ENCODE measurements at places on chromosomes 6 and 20.
A peak's percentile ranks its signal among the peaks of the same experiment; 100 is the strongest.

DNA sequence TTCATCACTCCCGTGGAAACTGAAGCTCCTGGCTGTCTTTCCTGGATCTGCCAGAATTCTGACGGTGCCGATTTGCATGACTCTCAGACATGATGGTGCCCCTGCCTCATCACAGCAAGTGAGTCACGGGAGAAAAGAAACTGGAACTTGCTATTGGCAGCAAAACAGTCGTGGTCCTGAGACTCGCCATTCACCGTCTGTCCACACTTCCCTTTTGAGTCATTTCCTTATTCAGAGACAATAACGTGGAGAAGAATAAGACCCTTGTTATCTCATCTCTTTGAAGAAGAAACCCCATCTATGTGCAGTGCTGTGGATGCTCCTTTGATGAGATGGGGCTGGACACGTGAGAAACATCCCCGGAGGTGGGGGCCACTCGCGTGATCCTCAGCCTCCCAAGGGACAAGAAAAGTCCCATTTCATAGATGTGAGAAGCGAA lies 4.2 kb downstream of the GPR31 start:
- ATAC-seq: peak; percentile 19

- ATAC-seq: peak; percentile 75
Observed at GRCh38 chr6:142842418-142843261, 102.3 kb downstream of the HIVEP2 start.

DNA sequence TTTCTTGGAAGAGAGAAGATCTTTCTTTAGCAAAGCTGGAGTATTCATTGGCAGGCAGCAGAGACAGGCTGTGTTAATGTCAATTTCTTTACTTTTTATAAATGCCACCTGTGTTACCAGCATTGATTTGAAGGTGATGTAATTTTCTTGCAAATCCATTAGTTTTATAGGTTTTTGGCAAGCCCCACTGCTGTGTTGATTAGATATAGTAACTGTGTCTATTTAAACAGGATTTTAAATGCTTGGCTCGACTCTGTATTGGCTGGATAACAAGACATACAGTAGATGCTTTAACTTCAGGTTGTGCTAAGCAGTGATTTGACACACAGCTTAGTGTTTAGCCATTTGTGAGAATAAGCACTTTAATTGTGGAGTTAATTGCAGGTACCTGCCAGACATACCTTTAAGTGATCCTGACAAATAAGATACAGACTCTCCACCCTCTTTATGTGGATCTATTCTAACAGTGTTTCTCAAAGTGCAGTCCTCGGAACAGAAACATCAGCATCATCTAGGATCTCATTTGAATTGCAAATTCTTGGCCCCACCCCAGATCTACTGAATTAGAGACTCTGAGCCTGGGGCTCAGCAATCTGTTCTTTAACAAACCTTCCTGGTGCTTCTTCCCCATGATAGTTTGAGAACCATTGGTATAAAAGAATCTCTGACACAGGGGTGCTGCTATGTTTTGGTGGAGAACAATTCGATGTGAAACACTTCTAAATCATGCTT lies 397.5 kb downstream of the HDGFL1 start:
- ATAC-seq: no peak

- no peak for ATAC-seq
Observed at GRCh38 chr6:44538131-44538806, 150.8 kb downstream of the CDC5L start.

- no peak for ATAC-seq
Observed at GRCh38 chr6:38273325-38273724, 366.4 kb downstream of the BTBD9 start.

DNA sequence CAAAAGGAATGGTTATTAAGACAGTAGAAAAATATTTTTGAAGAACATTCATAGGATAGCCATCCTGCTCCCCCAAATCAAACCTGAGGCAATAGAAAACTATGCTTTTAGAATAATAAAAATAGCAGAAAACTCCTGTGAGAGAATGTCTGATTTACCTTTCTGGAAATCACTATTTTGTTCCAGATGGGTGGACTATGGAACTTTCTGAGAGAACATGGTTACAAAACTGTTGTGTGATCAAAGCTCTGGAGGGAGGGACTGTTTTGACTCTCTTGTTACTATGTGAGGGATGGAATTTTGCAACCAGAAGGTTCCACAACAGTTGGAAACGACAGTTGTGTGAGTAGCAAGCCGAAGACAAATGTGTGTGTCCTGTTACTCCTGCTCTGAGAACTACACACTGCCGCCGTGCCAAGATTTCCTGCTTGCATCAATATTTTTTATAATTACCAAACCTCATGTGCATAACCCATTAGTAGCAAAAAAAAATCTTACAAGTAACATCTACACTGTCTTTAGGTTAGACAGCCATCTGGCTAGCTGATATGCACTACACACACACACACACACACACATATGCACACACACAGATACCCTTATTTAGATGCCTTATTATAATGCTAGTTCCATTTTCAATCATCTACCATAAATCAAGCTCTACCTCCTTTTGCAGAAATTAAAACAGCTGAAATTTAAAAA lies 11.0 kb upstream of the HIVEP1 start:
- no peak for ATAC-seq

DNA sequence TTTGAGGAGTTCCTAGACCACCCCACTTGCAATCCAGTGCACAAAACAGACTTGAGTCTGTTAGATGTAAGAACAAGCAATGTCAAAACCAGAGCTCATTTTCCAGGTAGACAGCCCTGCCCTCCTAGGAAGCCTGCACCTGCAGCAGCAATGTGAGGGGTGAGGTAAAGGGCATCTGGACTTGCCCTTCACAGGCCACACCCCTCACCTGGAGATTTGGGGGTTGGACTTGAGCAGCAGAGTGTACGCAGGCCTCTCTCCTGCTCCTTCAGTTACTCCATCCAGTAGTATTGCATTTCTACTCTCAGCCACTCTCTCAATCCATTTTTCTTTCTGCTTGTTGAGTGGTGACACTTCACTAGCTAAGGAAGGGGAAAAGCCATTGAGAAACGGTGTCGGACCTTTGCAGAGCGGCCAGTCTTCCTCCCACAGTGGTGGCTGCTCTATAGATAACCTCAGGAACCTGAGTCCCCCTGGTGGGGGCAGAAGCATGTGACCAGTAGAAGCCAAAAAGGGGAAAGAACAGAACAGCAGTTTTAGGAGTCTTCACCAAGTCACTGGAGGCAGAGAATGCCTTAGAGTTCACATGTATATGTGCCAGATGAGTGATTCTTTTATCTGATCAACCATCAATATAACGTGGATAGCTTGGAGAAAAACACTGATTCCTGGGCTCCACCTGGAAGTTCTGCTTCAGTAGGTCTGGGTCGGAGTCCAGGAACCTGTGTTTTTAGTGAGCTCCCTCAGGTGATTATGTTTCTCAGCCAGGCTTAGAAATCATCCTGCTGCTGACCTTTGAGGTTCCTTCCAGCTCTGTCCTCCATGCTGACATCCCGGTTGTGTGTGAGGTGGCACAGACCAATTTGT lies 28.0 kb downstream of the ARFGEF2 start:
- no peak for ATAC-seq

- ATAC-seq: no peak
Observed at GRCh38 chr20:44093249-44093582, 93.8 kb downstream of the JPH2 start.

GRCh38 chr6:143123081-143123480 lies 62.4 kb downstream of the AIG1 start:
- ATAC-seq: no peak

GRCh38 chr6:83952830-83953229 lies 80.7 kb upstream of the MRAP2 start:
- no peak for ATAC-seq

- no peak for ATAC-seq
Observed at GRCh38 chr6:47044397-47044796, 2.3 kb upstream of the ADGRF1 start.

DNA sequence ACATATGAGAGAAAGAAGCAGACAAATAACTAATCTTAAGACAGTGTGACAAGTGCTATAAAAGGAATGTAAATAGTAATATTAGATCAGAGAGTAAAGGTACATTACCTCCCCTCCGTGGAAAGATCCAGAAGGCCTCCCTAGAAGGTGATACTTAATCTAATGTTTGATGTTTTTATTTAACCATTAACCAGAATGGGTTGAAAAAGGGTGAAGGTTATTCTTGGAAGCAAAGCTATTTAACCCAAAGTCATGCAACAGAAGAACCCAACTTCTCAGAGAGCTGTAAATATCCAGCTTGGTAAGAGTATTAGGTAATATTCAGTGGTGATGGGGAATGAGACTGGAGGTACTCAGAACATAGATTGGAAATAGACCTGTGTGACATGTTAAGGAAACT lies 68.0 kb upstream of the HIVEP1 start:
- ATAC-seq: no peak
